AG04450 (cell line): ENCODE measurements at places on chromosomes 12 and 14.

DNA sequence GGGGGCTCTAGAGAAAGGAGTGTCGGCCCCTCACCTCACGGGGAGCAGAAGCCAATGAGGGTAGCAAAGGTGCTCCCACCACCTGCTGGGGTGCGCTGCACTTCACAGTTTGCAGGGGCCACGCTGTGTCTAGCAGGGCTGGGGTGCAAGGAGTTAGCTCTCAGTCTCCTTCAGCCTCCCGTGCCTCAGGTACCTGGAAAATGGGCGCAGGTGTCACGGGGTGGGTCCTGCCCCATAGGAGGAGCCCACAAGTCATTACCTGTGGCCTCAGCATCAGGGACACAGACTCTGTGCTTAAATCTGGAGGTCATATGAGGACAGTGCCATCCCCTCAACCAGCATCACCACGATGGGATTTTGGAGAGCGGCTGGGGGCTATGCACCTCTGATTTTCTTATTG, 326.7 kb downstream of the ADGRD1 start:
- DNase-seq, result no peak

- DNase-seq, result no peak
Observed at GRCh38 chr12:10741845-10742244, 18.7 kb upstream of the YBX3 start.

DNA sequence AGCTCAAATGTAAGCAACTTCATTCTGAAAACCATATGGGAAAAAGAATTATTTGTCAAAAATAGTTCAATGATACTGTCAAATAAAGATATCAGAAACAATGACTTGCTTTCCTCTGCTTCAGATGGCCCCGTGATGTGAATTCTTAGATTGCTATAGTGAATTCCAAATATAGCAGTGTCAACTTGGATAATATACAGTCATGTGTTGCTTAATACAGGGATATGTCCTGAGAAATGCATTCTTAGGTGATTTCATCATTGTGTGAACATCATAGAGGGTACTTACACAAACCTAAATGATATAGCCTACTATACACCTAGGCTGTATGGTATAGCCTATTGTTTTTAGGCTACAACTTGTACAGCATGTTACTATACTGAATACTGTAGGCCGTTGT, 108.7 kb upstream of the MIS18BP1 start:
- DNase-seq, result no peak

GRCh38 chr14:77039285-77040058, 11.0 kb upstream of the IRF2BPL start:
- no peak for DNase-seq

DNA sequence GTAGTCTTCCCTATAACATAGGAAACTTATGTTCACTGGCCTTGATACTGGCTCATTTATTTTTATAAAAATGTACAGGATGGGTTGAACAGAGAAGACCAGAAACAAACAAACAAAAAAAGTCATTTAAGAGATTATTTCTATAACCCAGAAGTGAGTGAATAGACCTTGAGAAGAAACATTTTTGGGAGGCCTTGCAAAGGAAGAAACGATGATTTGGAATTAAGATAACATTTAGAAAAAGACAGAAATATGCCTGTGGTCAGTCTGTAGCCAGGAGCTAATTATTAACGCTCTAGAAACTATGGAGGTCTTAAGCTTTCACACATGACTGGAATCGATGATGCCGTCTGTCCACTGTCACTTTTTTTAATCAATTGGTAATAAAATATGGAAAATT, 264.0 kb downstream of the EGLN3 start:
- DNase-seq, result no peak

GRCh38 chr14:68191567-68192321, 372.2 kb downstream of the RAD51B start:
- DNase-seq, result no peak

DNA sequence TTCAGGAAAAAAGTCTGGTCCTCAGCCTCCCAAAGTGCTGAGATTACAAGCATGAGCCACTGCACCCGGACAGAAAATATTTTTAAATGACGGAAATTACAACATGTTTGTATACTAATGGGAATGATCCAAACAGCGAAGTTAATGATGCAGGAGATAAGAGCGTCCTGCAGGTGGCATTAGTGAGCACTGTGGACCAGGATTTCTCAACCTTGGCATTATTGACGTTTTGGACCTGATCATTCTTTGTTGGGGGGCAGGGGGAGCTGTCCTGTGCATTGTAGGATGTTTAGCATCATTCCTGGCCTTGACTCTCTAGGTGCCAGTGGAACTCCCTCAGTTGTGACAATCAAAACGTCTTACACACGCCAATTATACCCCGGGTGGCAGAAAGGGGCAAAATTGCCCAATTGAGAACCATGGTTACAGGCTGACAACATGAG, 34.1 kb downstream of the SCFD1 start:
- DNase-seq, result no peak

GRCh38 chr12:32482226-32482625, 82.9 kb downstream of the FGD4 start:
- no peak for DNase-seq
